ENCODE measurements at places on chromosomes 7 and 10.

DNA sequence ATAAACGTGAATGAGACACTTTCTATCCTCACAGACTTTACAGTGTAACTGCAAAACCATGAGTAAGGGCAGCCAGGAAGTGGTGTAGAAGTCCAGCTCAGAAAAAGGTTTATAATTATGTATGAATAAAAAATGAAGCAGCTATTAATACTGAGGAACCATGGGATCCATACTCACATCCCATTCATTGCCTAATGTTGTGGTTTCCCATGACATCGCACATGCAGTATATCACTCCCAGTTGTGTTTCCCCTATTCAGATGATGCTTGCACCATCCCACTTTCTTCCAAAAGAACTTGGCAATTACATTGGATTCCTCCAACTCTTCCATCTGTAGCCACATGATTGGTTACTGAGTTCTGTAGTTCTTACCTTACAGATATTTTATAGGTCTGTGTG is 74.5 kb upstream of the SEMA3D start:
- DNase-seq: no peak

GRCh38 chr7:45184326-45185027 is 26.9 kb downstream of the RAMP3 start:
- DNase-seq: no peak

- DNase-seq: no peak
Measured at GRCh38 chr10:69465457-69466157, 14.3 kb downstream of the TSPAN15 start.

- DNase-seq: no peak
Measured at GRCh38 chr7:130492523-130493274, 814 bp downstream of the MEST start.

GRCh38 chr10:94784256-94784655 is 21.8 kb downstream of the CYP2C19 start:
- no peak for DNase-seq

- DNase-seq: no peak
Measured at GRCh38 chr10:126242397-126243260, 145.6 kb downstream of the ADAM12 start.

DNA sequence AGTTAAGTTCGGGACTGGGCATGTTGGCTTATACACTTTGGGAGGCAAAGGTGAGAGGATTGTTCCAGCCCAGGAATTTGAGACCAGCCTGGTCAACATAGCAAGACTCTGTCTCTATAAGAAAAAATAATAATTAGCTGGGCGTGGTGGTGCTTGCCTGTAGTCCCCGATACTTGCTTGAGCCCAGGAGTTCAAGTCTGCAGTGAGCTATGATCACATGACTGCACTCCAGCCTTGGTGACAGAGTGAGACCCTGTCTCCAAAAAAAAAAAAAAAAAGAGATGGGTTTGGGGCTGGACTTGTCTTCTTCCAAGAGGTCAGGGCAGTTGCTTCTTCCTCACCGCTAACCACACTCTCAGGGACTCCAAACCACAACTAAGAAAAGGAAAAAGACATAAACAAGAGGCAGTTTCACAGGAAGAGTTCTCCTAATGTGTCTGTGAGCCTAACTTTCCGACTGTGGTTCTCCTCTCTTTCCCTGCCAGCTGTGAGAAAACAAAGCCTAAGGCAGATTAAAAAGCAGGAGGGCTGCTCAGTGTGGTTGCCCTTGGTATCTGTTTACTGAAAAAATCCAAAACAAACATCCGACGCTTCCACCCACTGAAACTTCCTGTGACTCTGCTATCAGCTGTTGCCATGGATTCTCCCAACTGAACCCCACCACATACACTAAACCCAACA is 2.4 kb upstream of the SERPINE1 start:
- DNase-seq: no peak
